ENCODE measurements at places on chromosomes 16 and 17.

DNA sequence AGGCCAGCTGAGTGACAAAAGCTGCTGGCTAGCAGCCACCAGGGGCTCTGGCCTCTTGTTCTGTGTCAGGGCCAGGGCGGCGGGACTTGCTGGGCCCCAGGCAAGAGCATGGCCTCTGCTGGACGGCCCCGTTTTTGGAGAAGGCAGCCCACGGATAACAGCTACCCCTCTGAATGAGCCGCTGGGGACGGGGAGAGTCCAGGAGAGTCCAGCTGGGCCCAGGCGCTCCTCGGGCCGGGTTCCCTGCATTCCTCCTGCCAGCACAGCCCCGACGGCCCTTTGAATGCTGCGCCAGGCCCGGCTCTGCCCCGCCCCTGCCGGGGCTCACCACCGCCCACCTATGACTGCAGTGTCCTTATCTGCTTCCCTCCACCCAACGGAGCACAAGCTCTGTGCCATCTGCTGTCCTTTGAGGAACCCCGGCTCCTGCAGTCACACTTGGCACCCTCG, 33.4 kb downstream of the SLC7A5 start:
- DNase-seq = no peak

GRCh38 chr17:68829211-68829610, 126.0 kb downstream of the ABCA8 start:
- DNase-seq = no peak

GRCh38 chr17:78817123-78817522, 23.5 kb downstream of the USP36 start:
- DNase-seq = peak; percentile 77

DNA sequence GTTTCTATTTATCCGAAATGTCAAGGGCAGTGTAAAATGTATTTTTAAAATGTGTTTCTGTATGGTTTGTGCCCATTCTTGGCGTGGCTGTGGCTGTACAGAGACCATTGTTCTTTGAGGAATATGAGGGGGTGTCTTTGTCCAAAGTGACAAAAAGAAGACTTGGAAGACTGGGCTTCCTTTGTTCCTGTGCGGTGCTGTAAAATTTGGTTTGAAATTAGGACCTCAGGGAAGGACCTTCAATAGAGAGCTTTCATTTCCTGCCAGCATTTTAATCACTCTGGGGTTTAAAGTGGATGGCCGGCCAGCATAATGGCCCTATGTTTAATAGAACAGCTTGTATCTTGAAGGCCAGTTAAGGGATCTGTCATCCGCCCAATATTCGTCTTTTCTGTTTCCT, 190.1 kb upstream of the TBX2 start:
- DNase-seq = no peak

- no peak for DNase-seq
Measured at GRCh38 chr16:67531247-67531646, 2.6 kb downstream of the RIPOR1 start.
